Amygdala (tissue), 56 donors: ENCODE measurements at places on chromosomes 11 and 22.

DNA sequence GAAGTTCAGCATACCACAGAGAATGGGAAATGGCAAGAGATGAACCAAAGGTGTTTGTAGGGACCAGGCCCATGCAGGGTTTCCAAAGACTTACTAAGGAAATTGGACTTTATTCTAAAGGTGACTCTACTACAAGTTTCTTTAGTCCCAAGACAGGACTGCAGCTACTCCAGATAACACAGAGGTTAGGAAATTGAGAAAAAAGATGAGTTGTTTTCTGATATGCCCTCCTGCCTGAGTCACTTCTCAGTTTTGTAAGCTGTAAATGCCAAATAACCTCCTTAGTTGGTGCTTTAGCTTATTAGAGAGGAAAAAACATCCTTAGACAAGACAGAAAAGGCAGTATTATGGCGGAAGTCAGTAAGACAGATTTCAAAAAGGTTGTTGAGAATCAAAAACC is 95.9 kb downstream of the C11orf58 start:
- DNase-seq: no peak

DNA sequence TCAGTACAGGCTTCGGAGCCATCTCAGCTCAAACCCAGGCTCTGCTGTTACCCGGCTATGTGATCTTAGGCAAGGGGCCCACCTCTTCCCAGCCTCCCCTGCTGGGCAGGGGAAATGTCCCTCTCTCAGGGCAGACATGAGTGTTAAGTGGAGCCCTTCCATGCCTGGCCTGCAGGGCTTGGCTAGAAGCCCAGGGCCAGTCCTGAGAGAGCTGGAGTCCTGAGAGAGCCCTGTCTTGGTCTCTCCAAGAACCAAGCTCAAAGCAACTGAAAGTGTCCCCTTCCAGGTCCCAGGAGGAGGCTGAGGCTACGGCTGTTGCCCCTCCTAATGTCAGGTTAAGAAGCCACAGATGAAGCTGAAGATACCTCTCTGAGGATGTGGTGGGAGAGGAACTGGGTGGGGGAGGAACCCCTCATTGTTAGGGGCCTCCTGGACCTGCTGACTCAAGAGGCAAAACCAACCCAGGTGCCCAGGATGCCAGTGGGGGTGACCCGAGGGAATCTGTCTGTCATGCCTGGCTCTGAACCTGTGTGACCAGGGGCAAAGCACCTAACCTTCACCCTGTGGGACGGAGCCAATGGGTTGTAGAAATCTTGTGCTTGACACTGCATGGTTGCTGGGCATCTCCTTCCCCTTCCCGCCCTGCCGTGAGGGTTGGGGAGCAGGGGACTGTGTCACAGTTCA is 4.2 kb downstream of the ZP1 start:
- no peak for DNase-seq

DNA sequence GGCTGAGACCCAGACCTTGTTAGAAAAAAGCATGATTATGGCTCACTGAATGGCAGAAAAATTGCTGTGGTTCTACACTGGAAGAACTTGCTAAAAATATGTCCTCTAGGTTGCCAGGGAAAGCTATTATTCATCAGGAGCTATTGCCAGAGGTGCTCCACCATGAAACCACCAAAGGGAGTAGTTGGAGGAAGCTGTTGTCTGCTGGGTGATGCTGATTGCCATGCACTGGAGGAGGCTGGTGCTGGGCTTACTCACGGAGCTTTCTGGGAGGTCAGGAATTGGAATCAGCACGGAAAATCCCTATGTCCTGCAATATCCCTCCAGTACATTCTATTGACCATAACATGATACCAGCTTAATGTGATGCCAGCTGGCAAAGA is 199.6 kb upstream of the ZBED5 start:
- no peak for DNase-seq

- DNase-seq: no peak
These were observed 42.8 kb upstream of the AMPD3 start for GRCh38 chr11:10412266-10412665.

DNA sequence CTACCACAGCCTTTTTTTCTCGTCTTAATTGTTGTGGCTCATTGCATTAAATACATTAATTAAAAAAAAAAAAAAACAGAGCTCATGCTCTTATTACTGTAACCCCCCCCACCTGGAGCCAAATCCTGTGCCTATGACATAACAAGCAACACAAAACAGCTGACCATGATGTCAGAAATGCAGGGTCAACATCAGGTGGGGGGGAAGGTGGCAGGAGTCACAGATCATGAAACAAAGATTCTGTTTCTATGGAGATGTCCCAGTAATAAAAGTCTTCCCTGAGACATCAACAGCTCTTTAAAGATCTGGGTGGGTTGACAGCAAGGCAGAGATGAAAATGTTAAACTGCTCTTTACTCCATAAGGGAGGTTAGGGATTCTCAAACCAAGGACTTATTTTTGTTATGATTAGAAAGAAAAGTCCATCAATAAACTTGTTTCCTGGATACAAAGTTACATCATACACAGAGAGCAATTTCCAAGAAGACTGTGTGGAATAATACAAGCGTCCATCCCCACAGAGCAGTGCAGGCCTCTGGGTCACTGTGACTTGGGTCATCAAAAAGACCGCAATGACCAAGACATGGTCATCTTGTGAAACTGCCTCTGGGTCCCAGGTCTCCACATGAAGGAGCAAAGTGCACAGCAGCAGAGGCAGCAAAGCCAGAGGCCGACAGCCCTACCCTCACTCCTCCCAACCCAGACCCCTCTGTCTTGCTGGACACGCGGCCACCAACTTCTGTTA is 42.7 kb upstream of the CYP2D6 start:
- no peak for DNase-seq

- no peak for DNase-seq
These were observed 51.8 kb downstream of the THAP12 start for GRCh38 chr11:76329084-76329648.

GRCh38 chr11:59480359-59480758 is 7.2 kb downstream of the OR4D10 start:
- no peak for DNase-seq

DNA sequence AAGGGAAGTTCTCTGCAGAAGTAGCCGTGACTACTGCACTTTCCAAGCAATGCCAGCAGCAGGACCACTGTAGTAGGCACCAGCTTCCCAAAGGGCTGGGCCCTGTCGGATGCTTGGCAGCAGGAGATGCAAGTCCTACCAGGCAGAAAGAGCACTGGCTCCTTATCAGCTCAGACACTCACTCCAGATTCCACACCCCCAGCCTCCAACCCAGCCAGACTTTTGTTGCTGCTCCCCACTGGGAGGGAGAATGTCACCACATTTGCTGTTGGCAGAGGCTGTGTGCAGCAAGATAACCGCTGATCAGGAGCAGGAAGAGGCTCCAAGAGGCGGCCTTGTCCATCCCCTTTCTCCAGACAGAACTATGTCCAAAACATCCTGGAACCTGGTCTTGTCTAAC is 118.7 kb downstream of the C11orf58 start:
- no peak for DNase-seq

GRCh38 chr22:44526779-44527126 is 28.7 kb upstream of the RTL6 start:
- no peak for DNase-seq

DNA sequence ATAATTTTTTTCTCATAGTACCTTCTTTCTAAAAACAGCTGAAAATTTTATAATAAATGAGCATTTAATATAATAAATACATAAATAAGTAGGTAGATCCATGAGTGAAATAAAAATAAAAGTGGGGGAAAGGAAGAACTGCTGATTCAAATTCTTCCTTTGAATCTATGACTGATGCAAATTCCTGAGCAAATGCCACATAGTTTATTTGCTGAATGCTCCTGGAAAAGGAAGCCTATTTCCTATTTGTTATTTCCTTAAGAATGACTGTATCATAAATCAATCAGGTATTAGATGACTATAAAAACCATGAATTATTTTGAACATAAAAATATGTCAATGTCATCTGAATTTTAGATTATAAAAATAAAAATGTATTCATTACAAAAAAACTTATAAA is 16.6 kb downstream of the BTBD10 start:
- DNase-seq: no peak

GRCh38 chr11:35663408-35663702 is 780 bp downstream of the TRIM44 start:
- DNase-seq: no peak

DNA sequence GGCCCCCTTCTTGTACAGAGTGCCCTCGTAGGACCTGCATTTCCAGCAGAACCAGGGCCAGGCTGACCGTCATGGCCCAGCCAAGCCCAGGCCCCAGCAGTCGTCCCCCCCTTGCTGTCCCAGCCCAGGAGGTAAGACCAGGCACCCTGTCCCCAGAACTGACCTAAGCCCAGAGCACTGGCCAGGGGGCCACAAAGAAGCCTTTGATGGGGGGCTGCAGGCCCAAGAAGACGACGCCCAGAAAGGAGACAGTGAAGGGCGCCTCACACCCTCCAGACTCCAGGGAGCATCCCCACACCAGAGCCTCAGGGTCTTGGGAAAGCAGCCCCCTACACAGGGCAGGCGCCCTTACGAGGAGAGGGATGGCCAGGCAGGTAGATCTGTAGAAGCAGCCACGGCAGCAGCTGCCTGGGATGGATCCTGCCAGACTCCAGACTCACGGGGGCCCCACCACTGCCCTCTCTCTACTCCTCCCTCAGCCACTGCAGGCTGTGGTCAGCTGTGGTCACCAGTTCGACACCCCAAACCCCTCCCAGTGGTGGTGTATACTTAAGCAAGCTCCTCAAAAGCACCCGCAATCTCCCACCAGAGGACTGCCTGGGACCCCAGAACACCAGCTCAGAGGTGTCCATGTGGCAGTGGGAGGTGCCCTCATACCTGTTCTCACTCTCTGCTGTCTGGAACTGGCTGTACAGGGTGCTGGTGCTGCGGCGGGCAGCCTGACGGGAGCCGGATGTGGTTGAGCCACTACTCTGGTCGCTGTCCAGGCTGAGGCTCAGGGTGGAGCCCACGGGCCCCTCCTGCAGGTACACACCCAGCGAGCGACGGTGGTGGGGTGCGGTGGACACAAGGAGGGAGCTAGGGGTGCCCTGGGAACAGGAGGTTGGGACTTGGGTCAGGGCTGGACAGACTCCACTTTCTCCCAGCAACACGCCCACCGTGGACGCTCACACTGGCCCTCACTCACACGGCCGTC is 27.0 kb downstream of the SBF1 start:
- no peak for DNase-seq
